ENCODE measurements at places on chromosomes 5 and 9.

DNA sequence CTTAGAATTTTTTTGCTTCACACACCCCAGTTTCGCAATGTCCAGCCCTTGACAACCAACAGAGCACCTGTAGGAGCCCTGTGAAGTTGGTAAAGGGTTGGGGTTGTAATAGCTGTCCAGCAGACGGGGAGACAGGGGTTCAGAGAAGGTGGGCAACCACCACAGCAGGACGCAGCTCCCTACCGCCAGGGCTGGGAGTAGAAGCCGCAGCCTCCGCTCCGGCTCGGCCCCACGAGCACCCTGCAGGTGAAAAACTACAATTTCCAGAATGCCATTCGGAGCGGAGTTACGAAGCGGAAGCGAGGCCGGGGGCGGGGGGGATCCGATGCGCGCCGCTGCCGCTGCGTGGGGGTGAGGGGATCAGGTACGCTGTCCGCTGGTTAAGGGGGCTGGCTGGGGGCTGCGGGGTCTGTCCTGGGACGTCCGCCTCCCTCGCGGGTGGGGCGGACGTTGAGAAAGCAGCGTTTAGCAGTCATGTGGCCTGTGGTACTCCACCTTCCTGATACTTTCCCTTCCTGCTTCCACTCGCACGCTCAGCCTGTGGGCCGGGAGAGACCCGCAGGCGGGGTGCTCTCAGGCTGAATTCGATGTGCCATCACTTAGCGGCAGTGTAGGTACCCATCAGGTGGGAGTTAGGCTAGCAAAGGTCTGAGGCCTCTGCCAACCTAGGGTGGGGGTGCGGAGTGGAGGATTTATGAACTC lies at the start of gene TRMT10B:
TSS of gene TRMT10B (plus strand) at position 317 of the 702 bp plus-strand sequence. CDS start 8,127 bp downstream, outside the sequence.
- DNase-seq = peak; percentile 8

- DNase-seq = no peak
These were observed 97.2 kb downstream of the TRIO start for GRCh38 chr5:14240359-14240758.

DNA sequence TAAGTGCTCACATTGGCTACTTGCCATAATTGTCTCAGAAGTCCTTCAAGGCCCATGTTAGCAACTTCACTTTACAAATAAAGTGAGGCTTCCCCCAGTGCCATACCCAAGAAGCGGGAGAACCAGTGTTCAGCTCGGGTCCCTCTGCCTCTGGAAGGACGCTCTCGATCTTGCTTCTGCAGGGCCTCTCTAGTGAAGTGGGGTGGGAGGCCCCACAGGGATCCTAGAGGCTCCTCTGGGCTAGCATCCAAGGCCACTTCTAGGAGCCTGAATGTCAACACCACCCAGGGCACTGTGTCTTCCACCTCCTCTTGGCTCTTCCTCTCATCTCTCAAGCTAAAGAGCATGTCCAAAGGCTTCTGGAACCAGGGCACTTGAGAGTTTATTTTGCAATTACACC lies 282.5 kb downstream of the GADD45G start:
- no peak for DNase-seq

DNA sequence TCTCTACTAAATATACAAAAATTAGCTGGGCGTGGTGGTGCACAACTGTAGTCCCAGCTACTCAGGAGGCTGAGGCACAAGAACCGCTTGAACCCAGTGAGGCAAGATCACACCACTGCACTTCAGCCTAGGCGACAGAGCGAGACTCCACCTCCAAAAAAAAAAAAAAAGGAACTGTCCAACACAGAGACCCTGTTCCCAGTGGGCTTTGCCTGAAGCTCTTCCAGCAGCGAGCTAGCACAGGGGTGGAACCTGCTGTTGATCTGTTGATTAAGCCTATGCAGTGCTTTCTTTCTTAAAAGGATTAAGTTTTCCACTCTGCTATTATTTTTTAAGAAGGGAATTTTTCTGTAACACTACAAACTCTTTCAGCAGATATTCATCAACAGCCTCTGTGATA lies 171.0 kb upstream of the TUT7 start:
- no peak for DNase-seq

DNA sequence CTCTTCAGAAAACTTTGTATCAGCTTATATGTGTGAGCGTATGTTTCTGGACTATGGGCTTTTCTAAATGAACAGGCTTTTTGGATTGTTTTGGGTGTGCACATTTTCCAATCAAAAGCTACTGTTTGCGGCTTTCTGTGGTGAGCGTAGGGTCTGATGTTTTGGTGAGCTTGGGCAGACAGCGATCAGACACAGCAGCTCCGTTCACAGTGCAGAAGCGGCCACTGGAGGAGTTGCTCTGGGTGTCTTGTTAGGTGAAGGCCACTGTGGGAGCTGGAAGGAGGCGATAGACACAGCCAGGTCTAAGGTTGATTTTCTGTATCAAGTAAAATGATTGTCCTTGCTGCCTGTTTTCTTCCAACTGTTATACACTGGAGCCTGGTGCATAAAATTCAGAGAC lies 11.1 kb downstream of the PRRC2B start:
- no peak for DNase-seq

GRCh38 chr5:147661541-147661940 lies 121.0 kb downstream of the JAKMIP2 start:
- no peak for DNase-seq

- no peak for DNase-seq
These were observed 188.7 kb downstream of the LURAP1L start for GRCh38 chr9:12963537-12963936.

GRCh38 chr9:33344145-33344544 lies 53.8 kb downstream of the NFX1 start:
- DNase-seq = no peak

DNA sequence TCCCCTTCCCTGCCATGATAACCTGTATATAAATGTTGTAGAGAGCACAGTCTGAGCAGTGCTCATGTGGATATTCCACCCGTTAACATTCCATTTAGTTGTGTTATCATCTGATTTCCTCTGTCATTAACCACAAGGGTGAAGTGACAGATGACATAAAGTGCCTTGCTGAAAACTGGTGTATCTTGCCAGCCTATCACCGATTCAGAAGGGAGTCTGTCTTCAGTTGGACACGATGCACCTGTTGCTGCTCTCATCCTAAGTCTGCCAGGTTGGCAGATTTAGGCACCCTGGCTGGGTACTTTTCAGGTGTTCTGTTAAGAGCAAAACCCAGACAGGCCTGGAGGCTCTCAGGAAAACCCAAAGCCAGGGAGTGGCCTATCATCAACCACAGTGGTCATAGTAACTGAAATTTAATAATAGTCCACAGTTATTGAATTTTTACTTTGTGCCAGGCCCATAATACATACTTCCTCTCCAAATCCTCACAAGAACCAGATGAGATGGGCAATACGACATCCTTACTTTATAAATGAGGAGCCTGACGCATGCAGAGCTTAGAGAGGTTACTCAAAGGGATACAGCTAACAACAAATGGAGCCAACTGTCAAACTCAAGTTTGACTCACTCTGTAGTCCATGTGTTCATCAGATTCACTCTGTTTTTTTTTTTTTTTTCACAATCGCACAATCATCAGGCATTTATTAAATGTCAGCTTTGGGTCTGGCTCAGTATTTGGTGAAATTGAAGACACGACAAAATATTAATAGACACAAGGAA lies 100.7 kb upstream of the SPRY4 start:
- no peak for DNase-seq

- DNase-seq = no peak
These were observed 598 bp downstream of the MYO10 start for GRCh38 chr5:16935231-16936149.

DNA sequence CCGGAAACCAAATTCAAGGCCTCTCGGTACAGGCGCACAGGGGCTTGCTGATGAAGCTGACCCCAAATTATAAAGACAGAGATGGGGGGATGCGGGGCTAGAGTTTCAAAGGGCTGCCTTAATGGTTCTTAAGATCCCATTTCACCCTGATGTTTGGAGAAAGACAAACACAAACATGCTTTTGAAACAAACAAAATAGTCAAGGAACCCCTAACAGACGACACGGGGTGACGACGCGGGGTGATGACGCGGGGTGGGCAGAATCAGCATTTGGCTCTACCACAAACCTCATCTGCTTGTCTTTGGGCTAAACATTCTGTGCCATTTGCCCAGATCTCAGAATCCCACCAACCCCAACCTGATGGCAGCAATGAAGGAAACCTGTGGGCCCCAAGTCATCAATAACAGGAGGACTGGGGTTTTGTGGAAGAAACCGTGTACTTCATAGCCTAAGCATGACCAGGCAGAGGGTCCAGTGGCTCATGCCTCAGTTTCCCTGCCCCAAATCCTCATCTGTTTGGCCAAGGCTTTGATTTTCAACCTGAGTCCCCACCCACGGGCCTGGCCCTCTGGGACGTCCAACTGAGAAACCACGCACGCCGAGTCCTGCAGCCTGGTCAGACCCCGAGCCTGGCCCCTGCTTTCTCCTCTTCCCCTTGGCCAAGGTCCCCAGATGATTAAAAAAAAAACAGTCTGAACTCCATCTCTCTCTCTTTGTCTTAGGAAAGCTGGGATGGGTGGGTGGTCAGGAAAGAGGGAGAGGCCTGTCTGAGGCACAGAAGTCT lies 148.5 kb downstream of the COL23A1 start:
- DNase-seq = no peak

- no peak for DNase-seq
These were observed 207.3 kb downstream of the SAXO1 start for GRCh38 chr9:18825656-18826170.

DNA sequence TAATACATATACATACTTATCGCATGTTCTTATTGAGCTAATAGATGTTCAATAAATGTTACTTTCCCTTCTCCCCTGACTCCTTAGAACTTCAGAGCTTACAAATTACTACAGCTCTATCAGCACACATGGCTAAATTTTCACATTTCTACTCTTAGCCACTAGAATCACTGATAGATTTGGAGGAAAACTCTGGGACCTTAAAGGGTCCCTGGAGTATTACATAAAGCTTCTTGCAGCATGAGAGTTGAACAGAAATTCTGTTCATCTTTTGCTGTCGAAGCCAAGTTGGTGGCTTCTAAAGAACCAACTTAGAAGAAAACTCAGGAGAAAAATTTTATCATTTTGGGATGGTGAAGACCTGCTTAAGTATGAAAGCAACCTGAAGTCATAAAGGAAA lies 15.5 kb downstream of the B4GALT1 start:
- no peak for DNase-seq

DNA sequence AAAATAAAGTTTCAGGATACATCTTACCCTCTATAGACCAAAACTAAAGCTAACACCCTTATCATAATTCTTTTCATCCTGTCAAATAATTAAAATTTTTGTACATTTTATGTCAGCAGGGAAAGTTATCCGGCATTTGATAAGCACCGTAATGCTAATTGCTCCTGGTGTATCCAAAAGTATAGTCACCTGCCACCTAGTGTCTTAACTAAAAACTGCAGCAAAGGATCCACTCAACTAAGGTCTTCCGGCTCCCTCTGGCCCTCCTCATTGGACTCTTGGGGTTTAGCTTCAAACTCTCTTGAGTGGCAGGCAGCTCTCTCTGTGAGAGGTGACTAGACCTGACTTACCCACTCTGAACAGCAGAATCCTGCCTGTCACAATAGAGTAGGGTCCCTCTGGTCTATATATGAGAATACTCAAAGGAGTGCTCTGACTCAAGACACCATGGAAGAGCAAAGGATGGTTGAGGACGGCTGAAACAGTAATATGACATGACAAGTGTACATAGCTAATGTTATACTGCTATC lies 60.4 kb upstream of the CAST start:
- DNase-seq = peak; percentile 27

- no peak for DNase-seq
These were observed 185.5 kb downstream of the CACNA1B start for GRCh38 chr9:138063033-138063432.

DNA sequence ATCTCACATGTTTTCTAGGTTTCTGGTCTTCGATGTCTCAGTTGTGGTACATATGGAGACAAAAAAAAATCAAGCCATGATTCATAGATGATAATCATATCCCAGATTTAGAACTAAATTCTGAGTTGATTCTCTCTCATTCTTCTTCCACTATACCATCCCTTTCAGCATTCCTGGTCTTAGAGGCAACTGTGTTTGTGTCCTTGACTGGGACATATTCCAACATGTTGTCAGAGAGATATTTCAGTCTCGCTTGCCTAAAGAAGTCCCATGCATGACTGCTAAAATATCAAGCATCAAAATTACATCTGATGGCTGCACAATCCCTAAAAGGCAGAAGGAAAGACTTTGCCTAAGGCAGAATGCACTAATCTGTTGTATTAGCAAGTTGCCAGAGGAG lies 236.6 kb downstream of the PSAT1 start:
- no peak for DNase-seq

GRCh38 chr5:64834611-64835010 lies 65.9 kb downstream of the CWC27 start:
- DNase-seq = no peak

DNA sequence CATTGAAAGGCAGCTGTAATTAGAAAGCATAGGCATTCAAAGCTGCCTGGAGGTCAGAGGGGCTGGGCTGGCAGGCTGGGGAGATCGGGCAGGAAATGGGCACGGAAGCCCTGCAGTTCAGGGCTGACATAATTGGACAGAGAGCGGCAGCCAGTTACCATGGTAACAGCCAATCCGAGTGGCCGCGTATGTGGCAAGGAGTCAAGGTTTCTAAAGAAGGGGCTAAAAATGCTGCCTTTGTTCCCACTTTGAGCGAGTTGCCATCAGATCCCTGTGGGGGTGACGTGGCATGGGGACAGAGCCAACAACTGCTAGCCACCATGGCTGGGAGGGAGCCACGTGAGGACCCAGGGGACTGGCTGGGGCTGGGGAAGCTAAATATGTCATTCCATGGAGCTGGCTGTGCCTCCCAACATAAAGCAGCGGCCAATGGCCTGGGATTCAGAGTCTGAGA lies 44.7 kb upstream of the NDFIP1 start:
- no peak for DNase-seq

DNA sequence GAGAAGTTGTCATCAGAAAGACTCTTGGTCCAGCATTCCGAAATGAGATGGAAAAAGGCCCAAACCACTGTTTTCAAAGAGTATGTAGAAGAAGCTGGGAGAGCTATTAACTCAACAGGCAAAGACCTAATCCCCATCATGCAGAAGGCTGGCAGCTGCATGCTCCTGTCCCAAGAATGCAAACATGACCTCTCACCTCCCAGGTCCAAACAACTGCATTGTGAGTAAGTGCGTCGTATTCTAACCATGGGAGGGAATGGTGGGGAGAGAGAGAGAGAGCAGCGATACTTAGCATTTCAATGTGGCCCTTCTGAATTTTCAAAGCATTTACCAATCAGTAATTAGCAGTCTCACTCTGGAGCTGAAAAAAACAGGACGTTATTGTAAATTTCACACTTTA lies 27.6 kb downstream of the TRPC7 start:
- DNase-seq = no peak

- DNase-seq = no peak
These were observed 573.8 kb upstream of the CDH9 start for GRCh38 chr5:27612161-27612560.

- no peak for DNase-seq
These were observed 77.7 kb downstream of the RGS3 start for GRCh38 chr9:113541019-113541900.

- DNase-seq = no peak
These were observed 23.5 kb downstream of the C7 start for GRCh38 chr5:40932766-40933165.

DNA sequence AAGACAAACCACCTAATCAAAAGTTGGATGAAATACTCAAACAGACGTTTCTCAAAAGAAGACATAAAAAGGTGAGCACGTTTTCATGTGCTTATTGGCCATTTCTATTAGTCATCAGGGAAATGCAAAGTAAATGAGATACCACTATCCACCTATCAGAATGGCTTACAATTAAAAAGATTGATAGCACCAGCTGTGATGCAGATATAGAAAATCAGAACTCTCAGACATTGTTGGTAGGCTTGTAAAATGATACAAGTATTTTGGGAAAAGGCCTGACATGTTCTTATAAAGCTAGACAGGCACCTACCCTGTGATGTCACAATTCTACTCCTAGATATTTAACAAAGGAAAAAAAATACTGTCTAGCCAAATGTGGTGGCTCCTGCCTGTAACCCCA lies 44.0 kb upstream of the SLC30A5 start:
- DNase-seq = no peak
